ENCODE measurements at places on chromosomes 5 and 9. TPM values are rescaled to one million over a fixed set of nuclear protein-coding genes. Genes with fewer than 3 reads are reported as not detected.

CCL28 gene
- 5.3 TPM for total RNA-seq

DNA sequence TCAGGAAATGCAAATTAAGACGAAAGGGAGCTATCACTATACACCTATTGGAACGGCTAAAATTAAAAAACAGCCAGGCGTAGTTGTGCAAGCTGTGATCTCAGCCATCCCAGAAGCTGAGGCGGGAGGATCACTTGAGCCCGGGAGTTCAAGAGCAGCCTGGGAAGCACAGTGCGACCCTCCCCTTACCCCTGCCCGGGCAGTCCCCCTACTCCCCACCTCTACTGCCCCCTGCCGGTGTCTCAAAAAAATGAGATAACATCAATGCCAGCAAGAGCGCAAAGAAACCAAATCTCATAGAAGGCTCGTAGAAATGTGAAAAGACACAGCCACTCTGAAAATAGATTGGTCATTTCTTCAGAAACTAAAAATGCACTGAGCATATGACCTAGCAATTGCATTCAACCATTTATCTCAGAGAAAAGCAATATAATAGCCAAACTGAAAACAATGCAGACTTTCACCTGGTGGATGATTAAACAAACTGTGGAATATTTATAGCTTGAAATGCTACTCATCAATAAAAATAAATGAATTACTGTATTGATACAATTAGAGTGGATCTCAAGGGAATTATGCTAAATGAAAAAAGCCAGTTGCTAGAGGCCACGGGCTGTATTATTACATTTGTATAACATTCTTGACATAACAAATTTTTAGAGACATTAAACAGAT lies 20.6 kb downstream of the OR2V2 start:
- DNase-seq = no peak

- no peak for DNase-seq
These were observed 363.9 kb upstream of the MEF2C start for GRCh38 chr5:89246864-89247263.

DNA sequence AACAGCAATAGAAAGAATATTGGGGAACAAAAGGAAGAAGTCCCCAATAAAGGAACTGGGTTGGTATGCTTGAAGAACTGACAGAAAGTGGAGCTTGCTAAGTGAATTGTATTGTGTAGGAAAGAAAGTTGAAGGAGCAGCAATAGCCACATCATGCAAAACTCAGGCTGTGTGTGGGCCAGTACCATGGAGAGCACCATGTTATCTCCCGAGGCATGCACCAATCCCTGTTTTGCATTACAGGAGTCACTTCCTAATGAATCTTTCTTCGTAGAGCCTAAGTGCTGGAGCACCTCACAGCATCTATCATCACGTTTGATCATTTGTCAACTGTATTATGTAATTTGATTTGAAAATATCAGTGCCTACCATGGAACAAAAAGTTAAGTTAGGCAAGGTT lies 137.7 kb upstream of the NMUR2 start:
- DNase-seq = no peak

DNA sequence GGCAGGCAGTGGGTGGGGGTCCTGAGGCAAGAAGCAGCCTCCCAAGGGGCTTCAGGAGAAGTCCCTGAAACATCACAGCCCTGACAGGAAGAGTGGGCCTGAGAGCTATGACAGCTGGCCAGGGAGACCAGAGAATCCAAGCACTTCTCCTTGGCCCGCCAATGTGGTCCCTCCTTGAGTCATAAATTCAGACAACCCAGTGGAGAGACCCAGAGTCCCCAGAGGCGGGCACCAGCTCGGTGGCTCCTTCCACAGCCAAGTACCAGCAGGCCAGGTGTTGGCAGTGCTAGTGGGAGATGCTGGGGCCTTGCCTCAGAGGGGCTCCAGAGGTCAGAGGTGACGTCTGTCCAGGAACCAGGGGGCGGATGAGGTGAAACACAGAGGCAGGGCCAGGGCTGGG lies 1.6 kb upstream of the DOK3 start:
- DNase-seq = peak; percentile 46

GRCh38 chr9:125929846-125930245 lies 182.7 kb downstream of the PBX3 start:
- DNase-seq = no peak

TMEFF1 gene
- 0.27 TPM for total RNA-seq

DNA sequence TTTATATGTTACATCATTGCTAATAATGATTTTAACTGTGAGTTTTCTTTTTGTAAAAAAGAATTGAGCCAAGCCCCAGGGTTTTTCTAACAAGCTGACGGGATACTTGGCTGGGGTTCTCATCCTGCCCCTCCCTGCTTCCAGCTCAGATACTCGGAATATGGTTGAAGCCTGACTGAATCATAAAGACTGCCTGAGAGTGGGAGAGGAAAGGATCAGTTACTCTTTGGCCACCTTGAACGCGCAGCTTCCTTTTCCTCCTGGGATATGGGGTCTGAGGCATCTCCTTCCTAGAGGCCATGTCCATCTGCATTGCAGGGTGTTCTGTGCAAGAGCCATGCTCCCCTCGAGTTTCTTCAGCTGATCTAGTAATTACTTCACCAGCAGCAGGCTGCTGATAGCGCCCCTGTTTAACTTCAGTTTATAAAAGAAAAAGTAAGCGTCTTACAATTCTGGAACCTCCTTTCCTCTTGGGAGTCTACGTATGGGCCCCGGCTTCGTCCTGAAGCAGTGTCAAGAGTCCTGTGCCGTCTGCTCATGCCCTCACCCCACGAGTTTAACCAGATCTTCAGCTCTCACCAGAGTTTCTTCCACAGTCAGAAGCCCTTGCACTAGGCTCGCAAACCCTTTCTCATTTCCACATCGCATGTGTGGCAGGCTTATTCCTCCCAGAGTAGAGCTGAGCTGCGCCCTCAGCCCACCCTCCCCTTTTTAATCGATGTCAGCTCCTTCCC lies 130.0 kb downstream of the MVB12B start:
- no peak for DNase-seq

DNA sequence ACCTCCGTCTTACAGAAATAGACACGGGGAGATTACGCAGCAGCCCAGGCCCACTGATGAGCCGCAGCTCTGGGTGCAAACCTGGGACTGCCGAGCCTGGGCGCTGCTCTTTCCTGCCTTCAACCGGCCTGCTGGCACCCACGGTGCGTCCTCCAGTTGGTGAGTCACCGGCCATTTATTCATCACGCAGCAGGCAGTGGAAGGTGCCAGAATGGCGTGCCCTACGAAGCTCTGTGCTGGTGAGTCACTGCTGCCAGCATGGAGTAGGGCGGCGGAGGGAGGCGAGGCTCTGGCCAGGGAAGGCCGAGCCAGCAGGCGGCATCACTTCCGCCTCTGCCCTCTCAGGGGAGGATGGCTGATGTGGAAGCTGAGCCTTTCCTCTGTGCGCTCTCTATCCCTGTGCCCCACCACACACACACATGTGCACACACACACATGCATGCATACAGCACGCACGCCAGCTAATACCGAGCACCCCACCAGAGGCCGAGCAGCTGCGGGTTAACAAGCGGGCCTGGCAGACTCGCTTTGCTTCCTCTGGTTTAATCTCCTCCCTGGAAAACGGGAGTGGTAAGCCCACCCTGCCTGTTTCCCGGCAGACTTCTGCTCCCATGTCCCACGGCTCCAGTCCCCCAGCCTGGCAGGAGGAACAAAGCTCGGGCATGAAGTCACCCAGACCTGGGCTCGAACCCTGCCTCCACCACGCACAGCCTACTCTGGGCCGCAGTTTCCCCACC lies 39.2 kb downstream of the OLFM1 start:
- DNase-seq = no peak

SHISAL2B gene
- not detected for total RNA-seq

GRCh38 chr9:77839459-77840140 lies 191.5 kb upstream of the GNA14 start:
- DNase-seq = no peak

DNA sequence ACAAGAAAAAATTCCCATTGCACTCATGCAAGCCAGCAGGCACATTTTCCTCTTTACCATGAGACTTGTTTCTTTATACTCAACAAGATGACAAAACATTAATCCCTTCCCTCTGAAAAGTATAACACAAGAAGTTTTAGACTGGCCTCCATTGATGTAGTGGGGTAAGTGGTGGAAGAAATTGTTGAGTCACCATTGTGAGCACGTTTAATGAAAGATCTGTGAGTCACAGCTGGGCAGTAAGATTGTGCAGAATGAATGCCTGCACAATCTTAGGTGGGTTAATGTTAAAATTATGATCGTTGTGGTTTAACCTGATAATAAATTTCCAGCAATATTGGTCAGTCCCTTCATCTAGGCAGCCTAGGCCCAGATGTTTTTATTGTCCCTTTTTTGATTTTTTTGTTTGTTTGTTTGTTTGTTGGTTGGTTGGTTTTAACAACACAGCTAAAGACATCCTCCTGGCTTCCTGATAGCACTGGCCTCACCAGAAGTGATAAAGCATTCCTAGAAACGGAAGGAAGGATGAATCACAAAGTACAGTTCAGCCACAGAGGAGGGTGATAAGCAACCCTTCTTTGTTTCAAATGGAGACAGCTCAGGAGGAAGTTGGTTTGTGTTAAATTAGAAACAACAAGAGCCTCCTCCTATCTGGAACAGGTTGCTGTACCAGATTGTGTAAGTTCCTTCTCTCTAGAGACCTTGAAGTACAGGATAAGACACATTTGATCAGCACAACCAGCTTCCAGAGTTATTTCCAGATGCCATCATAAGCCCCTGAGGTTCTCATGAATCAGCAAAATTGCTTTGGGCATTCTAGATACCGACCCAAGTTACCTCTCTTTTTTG lies 40.3 kb downstream of the SLC24A2 start:
- DNase-seq = no peak

- no peak for DNase-seq
These were observed 29.6 kb upstream of the CXCL14 start for GRCh38 chr5:135608361-135608760.

DNA sequence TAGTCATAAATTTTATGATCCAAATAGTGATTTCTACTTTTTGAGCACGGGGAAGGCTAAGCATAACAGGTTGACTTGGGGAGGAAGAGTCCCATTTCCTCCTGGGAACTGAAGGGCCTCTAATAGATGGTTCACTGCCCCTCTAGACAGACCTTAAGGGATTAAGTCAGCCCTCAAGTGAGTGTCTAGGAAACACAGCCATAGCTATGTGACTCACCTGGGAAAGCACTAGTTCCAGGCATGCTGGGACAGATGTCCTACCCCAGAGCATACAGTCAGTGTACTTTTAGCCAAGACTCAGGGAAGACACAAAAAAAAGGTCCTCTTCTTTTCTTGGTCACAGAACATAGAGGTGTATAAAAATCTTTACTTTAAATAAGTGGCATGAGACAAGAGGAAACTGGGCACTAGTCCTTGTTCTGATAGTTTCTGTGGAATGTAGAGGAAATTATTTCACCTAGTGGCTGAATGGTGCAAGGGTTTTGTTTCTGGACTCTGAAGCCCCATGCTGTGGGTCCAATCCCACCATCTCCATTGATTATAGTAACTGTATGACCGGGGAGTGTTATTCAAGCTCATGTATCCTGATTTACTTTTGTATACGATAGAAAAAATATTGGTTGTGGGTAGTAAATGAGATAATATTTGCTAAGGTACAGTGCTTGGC lies 86.0 kb downstream of the NREP start:
- DNase-seq = no peak

DNA sequence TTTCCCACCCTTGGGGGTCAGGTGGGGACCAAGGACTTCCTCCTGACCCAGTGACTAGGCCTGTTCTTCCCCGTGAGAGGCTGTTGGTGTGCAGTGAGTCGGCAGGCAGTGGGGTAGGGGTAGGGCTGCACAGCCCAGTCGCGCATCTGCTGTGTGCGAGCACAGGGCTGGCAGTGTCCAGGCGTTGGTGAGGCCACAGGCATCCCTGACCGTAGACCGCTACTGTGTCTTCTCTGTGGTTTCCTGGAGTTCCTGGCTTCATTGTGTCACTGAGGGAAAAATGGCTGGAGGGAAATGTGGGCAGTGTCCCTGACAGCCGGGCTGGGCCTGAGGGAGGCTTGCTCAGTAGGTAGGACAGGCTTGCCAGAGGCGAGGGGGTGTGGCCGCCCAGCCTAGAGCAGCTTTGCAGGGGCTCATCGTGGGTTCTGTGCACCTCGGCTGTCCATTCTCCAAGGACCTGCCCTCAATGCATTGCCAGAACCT lies 95.4 kb downstream of the CACNA1B start:
- no peak for DNase-seq

DNA sequence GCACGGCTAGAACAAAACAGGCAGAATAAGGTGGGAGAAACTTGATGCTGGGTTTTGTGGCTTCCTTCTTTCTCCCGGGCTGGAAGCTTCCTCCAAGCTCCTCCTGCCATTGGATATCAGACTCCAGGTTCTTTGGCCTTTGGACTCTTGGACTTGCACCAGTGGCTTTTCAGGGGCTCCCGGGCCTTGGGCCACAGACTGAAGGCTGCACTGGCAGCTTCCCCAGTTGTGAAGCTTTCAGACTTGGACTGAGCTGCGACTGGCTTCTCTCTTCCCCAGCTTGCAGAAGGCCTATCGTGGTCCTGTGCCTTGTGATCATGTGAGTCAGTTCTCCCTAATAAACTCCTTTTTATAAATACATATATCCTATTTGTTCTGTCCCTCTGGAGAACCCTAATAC lies 364.4 kb downstream of the DNAH5 start:
- DNase-seq = no peak

GABRA6 gene
- total RNA-seq = not detected

DNA sequence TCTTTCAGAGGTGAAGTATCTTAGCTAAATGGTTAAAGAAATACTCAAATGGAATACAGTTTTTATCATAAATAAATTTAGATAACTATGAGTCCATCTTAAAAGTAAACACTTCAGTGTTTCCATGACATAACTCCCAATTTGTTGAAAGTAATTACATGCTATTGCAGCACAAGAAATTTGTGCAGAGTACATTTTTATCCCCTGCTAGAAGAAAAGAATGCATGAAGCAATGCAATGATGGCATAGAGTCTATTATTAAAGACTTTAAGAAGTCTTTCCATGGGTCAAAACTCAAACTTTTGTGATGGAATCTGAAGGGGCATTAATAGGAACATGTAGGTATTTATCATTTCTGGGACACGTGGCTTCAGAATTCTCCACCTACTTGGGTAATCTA lies 106.6 kb upstream of the DPYSL3 start:
- no peak for DNase-seq
